NCI-H345 (cell line): ENCODE measurements at places on chromosomes 1 and 21.

- no peak for DNase-seq
Measured at GRCh38 chr1:77361621-77362020, 79.8 kb downstream of the AK5 start.

DNA sequence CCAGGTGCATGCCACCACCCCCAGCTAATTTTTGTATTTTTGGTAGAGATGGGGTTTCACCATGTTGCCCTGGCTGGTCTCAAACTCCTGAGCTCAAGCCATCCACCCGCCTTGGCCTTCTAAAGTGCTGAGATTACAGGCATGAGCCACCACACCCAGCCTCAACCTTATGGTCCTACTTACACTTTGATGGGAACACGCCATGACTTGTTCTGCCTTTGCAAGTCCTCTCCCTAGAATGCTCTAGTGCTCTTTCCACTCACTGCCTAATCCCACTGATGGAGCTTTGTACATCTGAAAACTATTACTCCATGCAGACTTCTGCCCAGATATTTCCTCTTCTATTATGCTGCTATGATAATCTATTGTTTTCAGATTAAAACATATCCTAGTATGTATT is 174.3 kb downstream of the DAB1 start:
- no peak for DNase-seq

- DNase-seq = no peak
Measured at GRCh38 chr1:196178083-196178635, 430.1 kb downstream of the KCNT2 start.

GRCh38 chr1:110061341-110061740 is 9.1 kb downstream of the ALX3 start:
- DNase-seq = no peak

DNA sequence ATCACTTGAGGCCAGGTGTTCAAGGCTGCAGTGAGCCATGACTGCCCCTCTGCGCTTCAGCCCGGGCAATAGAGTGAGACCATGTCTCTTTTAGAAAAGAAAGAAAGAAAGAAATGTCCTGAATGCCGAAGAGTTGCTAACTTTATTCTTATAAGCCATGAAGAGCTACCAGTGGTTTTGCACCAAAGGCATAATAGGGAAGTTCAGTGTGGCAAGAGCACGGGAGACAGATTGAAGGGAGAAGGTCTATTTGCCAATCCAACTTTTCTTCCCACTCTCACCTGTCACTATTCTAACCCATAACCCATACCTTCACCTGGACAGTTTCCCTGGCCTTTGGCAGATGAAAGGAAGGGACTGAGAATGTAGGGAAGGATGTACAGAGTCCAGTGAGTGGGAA is 4.4 kb upstream of the PEA15 start:
- DNase-seq = no peak

GRCh38 chr1:8541961-8542521 is 224.1 kb downstream of the SLC45A1 start:
- DNase-seq = no peak

DNA sequence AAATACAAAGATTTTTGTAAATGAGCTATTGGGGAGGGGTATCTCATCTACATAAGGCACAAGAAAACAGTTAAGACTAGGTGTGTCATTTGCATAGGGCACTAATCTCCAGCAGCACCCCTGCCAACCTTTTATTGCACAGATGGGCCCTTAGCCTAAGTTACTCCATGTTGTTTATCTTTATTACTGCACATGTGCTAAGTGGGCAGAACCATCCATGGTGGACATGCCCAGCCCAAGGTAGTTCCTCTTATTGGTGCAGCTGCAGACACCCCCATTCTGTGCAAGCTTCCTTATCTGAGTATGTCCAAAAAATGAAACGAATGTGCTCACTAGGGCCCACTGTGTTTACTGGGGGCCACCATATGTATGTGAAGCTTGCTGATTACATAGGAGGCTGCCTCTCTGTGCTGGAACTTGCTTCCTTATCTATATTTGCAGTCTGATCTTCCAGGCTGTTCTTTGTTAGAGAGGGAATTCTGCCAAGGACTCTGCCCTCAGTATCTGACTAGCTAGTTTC is 77.3 kb upstream of the NEK7 start:
- DNase-seq = no peak

DNA sequence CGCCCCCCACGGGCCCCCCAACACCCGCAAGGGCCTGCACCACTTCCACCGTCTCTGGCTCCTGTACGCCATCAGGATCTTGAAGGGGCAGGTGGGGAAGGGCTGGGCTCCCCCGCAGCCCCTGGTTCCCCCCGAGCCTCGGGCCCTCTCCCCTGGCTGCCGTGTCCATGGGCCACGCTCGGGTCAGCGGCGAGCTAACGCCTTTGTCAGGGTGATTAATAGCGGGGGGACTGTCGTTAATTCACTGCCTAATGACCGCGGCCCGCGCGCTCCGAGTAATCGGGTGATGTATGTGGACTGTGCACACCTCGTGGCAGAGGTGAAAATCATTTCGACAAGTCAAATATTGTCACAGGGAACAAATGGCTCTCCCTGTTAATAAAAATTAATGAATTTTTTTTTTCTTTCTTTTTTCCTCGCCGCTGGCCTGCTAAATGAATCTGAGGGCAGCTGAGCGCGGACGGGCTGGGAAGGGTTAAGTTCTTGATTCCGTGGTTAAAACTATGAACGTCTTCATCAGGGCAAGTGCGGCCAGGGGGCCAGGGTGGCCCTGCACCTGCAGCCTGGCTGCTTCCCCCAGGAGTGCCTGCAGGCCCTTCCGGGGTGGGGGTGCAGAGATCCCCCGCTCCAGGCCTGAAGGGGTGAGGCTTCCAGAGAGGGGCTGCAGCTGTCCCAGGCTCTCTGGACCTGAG is 100.8 kb downstream of the PRDM16 start:
- no peak for DNase-seq

DNA sequence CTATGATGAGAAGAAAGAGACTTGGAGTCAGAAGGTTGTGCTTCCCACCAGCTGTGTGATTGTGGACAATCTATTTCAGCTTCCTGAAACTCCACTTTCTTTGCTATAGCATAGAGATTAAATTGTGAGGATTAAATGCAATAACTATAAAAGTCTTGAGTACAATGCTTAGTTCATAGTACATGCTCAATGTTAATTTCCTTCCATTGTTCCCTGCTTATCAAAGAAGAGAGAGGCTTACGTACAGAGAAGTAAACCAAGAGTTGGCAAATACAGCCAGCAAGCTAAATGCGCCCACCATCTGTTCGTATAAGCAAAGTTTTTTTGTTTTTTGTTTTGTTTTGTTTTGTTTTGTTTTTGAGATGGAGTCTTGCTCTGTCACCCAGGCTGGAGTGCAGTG is 317.9 kb upstream of the NFIA start:
- no peak for DNase-seq
